ENCODE measurements at places on chromosomes 4 and X.
A peak's percentile ranks its signal among the peaks of the same experiment; 100 is the strongest.

- no peak for DNase-seq
Measured at GRCh38 chr4:180059216-180059881, 2183.9 kb upstream of the TENM3 start.

DNA sequence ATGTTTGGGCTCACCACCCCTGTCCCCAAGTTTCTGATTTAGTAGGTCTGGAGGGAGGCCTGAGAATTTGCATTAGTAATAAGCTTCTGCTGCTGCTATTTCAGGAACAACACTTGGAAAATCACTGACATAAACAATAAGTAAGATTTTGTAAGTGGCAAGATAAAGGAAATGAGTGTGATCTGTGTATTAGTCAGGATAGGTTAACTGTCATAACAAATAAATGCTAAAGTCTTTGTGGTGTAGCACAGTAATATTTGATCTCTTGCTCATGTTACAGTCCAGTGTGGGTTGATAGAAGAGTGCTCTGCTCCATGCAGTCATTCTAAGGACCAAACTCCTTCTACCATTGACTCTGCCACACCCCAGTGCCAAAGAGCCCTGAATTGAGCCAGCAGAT, 67.0 kb downstream of the NHS start:
- no peak for DNase-seq

DNA sequence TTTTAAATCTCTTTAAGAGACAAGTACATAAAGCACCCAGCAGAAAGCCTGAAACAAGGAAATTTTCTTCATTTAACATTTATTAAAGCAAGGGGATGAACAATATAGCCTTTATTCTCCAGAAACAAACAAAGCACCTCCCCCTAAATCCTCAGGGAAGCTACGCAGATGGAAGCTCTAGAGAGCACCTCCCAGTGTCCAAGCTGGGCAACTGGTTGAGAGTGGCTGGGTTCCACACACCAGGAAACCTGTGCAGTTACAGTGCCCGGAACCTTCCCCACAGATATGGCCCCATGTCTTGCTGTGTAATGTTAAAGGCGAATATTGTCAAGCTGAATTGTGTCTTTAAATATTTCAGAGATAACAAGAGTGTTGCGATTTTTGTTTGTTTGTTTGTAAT, 8.9 kb upstream of the TRIML1 start:
- DNase-seq = no peak

- DNase-seq = no peak
Measured at GRCh38 chrX:118660085-118660484, 67.3 kb upstream of the IL13RA1 start.

- DNase-seq = peak; percentile 73
Measured at GRCh38 chrX:12974305-12974795, 560 bp upstream of the TMSB4X start.

- no peak for DNase-seq
Measured at GRCh38 chrX:41153448-41153847, 68.2 kb downstream of the USP9X start.

- no peak for DNase-seq
Measured at GRCh38 chrX:111555406-111555958, 44.0 kb downstream of the SERTM2 start.

DNA sequence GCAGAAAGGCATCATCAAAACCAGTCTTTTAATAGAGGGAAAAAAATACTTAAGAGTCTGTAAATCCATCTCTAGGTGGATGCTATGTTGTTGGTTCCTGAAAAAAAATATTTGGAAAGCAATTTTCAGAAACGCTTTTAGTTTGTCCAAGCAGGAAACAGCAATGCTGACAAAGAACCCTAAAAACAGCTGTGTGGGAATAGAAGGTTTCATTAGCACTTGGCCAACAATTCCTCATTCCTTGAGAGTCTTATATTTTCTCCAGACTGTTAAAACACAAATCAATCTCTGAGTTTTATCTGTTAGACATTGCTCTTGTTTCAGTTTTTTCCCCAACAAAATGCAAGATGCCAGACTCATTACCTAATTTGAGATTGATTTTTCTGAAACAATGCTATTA, 6.4 kb downstream of the MXRA5 start:
- DNase-seq = no peak

DNA sequence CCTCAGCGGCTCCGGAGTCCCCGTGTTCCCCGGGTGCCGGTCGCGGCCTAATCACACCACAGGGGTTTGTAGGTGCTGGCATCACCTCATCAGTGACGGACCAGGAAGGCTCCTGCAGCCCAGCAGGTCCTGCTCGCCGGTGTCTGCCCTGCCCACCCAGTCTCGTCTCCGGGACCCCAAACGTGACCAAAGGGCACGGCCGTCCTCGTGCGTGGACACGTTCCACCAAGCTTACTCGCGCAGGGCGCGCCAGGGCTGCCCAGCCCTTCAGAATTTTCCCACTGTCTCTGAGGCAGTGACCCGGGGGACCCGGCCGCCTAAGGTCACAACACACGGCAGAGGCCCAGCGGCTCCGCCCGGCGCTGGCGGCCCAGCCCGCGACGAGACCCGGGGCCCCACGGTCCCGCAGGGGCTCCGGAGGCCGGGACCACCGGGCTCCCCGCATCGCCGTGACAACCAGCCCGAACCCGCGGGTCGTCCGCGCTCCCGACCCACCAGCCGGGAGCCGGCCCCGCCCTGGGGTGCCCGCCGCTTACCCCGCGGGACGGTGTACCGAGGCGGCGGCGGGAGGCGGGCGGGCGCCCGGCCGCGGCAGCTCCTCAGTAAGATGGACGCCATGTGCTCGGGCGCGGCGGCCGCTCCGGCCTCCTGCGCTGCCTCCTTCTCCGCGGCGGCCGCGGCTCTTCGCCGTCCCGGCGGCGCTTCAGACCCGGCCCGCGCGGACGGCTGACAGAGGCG, 454 bp downstream of the LETM1 start:
- no peak for DNase-seq

DNA sequence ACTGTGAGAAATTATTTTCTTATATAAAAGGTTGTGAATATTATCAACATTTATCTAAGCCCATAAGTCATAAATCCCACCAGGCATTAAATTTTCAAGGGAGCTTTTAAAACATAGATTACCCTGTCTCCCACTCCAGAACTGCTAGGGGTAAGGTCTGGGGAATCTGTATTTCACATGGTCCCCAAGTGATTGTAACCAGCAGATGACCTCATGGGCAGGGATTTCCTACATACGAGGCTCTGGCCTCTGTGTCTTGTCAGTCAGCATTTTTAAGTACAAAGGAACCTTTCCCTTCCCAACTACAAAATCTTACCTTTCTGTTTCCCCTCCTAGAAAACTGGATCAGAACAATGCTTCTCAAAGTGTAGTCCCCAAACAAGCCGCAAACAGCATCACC, 188.6 kb downstream of the TSPAN5 start:
- no peak for DNase-seq

GRCh38 chr4:152501846-152502536, 33.9 kb downstream of the FBXW7 start:
- DNase-seq = no peak

GRCh38 chr4:2574009-2574408, 37.6 kb downstream of the FAM193A start:
- DNase-seq = no peak

- no peak for DNase-seq
Measured at GRCh38 chr4:124209626-124210025, 502.9 kb downstream of the ANKRD50 start.

DNA sequence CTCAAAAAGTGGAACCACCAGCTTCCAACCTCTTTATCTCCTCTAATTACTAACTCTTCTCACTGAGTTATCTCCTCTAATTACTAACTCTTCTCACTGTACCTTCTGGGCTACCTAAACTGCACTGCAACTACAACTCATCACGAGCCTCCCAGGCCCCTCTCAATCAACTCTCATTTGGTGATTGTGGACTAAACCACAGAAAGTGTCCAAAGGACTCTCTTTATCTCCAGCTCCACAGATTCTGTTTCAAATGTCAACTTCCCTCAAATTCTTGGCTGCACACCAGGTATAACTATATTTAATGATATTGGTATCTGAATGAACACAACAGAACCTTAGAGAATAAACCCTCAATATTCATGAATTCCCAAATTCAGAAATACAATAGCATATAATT, 182.9 kb downstream of the MAML3 start:
- DNase-seq = no peak

GRCh38 chr4:146333187-146333894, 119.0 kb downstream of the REELD1 start:
- DNase-seq = no peak

- DNase-seq = no peak
Measured at GRCh38 chrX:81348388-81348787, 146.5 kb downstream of the SH3BGRL start.

DNA sequence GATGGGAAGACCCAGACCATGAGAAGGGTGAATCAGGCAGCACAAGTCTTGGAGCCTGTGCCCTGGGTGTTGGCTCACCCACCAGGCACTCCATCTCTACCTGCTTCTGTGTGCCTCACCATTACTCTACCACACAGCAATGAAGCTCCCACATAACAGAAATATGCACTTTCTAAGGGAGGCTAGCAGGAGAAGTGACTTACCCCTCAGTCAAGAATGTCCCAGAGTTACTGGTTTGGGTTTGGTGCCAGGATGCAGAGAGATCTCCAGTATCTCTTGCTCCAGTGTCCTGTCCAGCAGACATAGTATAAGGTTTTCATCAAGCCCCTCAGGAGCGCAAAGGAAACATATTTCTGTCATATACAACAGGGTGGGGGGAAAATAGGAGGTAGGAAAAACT, 11.3 kb upstream of the RAB40A start:
- DNase-seq = no peak

DNA sequence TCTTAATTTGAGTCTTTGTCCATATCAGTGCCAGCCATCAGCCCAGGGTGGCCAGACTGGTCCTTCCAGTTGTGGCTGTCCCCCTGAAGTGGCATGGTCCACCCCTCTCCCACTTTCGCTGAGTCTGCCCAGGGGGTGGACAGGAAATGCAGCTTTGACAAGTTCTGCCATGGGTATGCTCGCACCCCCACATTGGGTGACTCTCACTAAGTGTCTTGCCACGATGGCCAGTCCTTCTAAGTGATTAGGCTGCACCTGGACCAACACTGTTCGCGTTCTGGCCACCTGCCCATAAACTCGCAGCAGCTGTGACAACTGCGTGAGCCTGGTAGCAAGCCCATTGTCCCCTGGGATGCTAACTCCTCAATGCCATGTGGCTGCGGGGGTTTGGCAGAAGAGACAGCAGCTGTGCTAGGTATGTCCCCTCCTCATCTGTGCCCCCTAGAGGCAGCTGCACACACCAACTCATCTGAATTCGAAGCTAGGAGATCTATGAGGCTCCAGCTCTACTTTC, 10.0 kb upstream of the LNX1 start:
- DNase-seq = no peak

- DNase-seq = no peak
Measured at GRCh38 chr4:53507058-53507457, 84.2 kb downstream of the LNX1 start.

DNA sequence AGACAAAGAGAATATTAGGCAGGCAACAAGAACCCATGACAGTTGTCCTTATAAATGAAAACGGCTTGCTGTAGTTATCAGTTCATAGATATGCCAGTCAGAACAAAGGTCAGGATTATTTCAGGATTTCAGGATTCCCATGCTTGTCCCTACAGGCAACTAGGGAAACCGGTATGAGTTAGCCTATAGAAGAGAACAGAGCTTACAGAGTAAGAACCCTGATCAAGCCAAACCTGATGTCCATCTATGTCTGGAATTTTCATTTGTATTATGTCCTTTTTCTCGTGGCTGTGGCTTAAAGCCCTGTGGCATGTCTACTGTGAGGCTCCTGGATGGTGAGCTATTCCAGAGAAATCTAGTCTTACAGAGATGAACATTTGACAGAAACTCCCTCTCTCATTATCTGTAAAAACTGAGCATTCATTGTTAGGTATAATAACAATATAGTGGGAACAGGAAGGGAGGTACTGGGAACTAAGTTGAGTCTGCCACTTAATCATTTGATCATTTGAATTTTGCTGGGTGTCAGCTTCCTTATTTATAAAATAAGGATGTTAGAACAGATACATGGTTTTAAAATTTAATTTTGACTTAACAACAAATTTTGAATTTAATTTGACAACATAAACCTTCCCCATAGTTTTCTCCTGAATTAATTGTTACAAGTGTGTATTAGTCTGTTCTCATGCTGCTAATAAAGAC, 129.5 kb upstream of the KLF3 start:
- no peak for DNase-seq

- no peak for DNase-seq
Measured at GRCh38 chrX:100587861-100588260, 3.1 kb downstream of the TNMD start.

DNA sequence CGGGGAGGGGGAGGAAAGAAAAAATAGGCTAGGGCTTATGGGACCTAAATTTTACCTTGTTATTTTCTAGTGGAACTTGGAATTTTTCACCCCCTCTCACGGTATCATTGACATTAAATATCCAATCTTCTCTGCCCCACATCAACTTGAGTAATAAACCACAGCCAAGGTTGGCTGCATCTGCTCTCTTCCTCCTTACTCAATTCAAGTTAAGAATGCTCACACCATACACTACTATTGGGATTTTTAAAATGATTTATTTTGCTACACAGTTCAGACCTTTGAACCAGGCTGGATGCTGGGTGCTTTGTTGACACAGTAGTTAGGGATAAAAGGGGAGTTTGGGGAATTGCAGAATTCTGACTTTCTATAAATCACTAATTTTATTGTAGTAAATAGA, 78.2 kb upstream of the DHX15 start:
- no peak for DNase-seq

GRCh38 chrX:42107495-42108488, 184.4 kb upstream of the CASK start:
- no peak for DNase-seq

DNA sequence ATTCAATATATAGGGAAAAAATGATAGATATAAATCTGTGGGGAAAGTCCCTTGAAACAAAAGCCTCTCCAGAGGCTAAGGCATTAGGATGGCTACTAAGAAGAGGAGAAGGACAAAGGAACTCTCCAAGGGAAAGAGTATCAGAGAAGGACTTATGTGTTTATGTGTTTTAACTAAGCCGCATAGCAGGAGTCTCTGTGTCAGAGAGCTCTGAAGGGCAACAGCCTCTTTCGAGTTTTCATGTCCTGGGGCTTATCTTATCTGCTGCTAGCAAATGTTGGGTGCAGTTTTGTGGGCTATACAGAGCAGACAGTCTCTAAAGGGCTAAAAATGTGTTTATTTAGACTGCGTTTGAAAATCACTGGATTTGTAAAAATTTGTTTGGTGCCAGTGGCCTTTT, 1145.6 kb upstream of the DIAPH2 start:
- DNase-seq = no peak

- DNase-seq = no peak
Measured at GRCh38 chr4:155745984-155746383, 12.8 kb upstream of the GUCY1B1 start.

GRCh38 chrX:56382278-56382677, 150.1 kb downstream of the KLF8 start:
- no peak for DNase-seq
